ENCODE measurements at places on chromosomes 2 and 18. TPM values are rescaled to one million over a fixed set of nuclear protein-coding genes. Genes with fewer than 3 reads are reported as not detected.
A peak's percentile ranks its signal among the peaks of the same experiment; 100 is the strongest.

GKN1 gene
- total RNA-seq, result not detected

DNA sequence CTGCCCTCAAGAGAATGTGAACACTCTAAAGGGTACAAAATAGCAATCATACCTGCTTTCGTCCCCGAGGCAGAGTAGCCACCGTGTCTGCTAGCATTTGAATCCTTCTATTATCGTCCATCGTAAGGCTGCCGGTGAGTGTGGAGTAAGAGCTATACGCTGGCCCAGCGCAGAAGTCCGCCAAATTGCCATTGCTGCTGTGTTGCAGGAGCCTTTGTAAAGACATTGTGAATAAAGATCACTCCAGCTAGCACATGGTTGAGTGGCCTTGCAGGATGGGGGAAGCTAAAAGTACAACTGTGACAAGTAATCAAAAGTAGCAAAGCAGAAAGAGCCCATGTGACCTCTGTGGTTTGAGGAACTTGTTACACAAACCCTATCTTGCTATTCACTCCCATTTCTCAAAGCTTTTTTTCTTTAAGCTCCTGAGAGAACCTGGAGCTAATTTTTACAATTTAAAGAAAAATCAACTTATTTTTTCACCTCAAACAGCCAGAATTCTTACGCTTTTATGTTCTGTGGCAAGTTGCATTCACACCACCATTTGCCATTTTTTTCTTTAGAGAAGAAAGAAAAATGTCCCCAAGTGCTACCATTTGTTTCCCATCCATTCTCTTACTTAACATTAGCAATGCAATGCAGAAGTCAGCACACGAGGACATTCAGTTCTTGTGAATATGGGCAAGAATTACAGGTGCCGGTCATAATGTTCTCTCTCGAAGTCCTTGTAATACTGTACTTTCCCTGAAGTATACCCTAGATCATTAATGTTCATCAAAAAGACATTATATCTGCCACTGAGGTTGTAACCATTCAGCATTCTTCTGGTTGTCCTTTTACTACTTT is at the start of gene CYTIP:
Gene CYTIP (minus strand): TSS at position 295 of the 846 bp plus-strand sequence. CDS start 69 bp downstream, at position 226.
- DNase-seq, result peak; percentile 73

DNA sequence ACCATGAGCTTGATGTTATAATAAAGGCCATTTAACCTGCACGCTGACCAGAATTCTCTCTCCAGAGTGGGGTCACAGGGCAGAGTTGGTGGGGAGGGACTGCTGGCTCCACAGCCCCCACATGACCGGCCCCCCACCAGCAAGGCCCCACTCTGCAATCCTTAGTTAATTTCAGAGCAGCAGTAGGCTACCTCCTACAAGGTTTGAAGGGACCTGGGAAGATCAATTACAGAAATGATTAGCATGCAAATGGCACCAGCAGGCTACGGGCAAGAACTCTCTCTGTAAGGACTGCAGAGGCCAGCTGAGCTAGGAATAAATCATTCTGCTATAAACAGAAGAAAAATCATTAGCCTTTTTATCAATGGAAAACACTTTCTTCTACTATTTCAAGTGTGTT is 135.3 kb downstream of the C1D start:
- no peak for DNase-seq

- no peak for DNase-seq
Measured at GRCh38 chr2:51706220-51706619, 674.3 kb upstream of the NRXN1 start.

DNA sequence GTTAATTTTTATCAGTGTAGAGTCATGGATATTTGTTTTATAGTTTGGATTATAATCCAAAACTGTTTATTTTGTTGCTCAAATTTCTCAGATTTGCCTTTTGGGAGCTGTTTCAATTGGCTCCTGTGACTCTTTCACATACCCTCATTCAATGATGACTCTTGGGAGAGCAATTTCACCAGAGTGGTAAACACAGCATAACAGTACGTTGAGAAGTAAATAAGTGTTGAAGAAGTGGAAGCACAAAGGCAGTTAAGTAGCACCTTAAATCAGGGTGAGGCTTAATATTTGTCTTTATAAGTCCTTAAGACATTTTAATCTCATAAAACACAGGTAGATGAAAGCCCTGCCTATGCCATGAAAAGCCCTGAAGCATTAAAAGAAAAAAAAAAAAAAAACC is 17.1 kb upstream of the SLC39A10 start:
- DNase-seq, result no peak

DNA sequence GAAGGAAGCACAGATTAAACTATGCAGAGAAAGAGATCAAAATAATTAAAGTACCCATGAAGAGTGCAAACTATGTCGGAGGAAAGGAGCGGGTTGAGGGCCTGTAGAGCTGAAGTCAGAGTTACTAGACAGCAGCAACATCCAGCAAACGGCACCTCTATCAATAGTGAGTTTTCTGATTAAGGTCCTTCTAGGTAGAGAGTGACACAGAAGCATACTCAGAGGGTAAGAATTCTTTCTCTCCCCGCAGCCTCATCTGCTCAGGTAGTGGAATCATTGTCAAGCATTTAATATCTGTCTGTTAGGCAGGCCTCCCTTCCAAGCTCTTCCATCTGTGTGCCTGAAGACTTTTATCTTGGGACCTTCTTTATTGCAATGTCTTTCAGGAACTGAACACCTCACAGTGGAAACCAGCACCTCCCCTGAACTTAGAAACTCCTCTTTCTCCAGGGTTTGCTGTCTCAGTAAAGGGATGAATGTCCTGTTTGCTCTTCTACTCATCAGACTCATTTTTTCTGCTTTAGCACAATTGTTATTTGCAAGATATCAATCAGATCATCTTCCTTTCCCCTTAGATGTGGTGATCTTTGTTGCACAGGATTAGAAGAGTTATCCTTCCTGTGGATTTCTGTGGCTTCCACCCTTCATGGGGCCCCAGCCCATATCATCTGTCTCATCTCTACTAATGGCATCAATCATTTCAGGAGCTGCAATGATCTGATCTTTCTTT is 28.8 kb downstream of the SP140 start:
- DNase-seq, result no peak
